ENCODE measurements at places on chromosomes 7 and 10.

DNA sequence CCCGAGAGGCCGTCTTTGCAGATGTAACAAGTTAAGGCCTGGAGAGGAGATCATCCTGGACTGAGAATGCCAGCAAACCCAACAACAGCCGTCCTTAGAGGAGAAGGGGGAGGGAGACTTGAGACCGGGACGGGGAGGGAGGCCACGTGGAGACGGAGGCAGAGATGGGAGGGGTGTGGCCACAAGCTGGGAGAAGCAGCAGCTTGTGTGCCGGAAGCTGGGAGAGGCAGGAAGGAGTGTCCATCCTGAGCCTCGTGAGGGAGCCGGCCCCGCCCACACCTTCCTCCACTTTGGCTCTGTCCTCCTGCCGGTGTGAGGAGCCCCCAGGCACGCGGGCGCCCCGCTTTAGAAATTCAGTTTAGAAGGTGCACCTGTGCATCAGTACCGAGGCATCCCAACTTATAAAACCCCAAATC lies 95.7 kb downstream of the DNAJB6 start:
- H3K4me1 ChIP-seq: no peaks in the 10 kb centered on the region
- no peaks in the 10 kb centered on the region for H3K36me3 ChIP-seq
- peak; percentile 79 for DNase-seq
- H3K4me3 ChIP-seq: peak overlapping the region; percentile 54
- H3K27me3 ChIP-seq: no peaks in the 10 kb centered on the region
- no peak overlapping the region for H3K27ac ChIP-seq

GRCh38 chr10:89138755-89139490 lies 68.2 kb downstream of the CH25H start:
- peak; percentile 59 for DNase-seq
- no peaks in the 10 kb centered on the region for H3K36me3 ChIP-seq
- no peaks in the 10 kb centered on the region for H3K4me1 ChIP-seq
- H3K27ac ChIP-seq: no peak overlapping the region

DNA sequence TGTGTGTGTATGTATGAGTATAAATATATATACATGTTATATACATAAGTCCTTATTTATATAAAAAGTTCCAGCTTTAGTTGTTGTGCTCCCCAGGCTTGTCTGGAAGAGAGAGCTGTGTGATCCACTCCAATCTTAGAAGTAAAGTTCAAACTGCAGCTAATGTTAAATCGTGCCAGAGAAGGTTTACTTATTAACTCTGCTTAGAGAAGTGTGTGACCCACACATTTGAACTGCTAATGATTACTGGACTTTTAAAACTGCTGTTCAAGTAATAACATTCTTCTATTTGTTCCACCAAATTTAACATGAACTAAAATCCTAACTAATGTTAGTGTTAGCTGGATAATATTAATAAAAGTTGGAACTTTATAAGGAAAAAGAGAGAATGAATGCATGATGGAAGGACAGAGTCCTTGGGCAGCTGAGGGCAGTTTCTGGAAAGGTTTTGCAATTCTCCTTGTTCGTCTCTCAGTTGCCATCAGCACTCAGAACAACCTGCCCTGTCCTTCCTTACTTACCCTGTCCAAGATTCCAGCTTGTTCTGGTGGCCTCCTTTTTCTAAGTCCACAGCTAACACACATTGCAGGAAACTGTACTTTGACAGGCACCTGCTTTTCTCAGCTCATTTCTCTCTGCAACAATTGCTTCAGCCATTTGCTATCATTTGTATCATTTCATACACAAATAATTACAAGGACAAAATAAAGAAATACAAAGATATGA lies 162.6 kb downstream of the FAM107B start:
- no peak for DNase-seq
- no peak overlapping the region for H3K4me3 ChIP-seq
- H3K36me3 ChIP-seq: no peaks in the 10 kb centered on the region
- no peak overlapping the region for H3K27ac ChIP-seq
- H3K27me3 ChIP-seq: no peaks in the 10 kb centered on the region

DNA sequence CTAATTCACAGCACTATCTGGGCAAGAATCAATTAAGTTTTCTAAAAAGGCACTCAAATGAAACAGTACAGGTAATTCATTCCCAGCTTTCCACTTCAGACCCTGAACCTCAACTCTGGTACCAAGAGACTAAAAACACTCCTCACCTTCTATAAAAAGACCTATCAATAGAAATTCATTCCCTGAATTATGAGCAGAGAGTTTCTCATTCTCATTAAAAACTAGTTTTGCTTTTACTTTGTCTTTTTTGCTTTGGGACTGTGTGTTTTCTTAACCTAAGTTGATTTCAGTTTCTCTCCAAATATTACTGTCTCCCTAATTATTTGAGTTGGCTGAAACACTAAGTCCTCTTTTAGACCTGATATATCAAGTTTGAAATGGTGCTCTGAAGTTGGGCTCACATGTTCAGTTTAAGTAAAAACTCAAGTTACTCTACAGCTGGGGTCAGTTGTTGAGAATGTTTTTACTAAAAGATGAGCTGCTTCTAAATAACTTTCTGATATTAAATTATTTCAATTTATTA lies 189.5 kb downstream of the JAZF1 start:
- H3K36me3 ChIP-seq: no peaks in the 10 kb centered on the region
- no peak for DNase-seq
- no peak overlapping the region for H3K4me3 ChIP-seq
- no peak overlapping the region for H3K27ac ChIP-seq
- no peaks in the 10 kb centered on the region for H3K27me3 ChIP-seq

DNA sequence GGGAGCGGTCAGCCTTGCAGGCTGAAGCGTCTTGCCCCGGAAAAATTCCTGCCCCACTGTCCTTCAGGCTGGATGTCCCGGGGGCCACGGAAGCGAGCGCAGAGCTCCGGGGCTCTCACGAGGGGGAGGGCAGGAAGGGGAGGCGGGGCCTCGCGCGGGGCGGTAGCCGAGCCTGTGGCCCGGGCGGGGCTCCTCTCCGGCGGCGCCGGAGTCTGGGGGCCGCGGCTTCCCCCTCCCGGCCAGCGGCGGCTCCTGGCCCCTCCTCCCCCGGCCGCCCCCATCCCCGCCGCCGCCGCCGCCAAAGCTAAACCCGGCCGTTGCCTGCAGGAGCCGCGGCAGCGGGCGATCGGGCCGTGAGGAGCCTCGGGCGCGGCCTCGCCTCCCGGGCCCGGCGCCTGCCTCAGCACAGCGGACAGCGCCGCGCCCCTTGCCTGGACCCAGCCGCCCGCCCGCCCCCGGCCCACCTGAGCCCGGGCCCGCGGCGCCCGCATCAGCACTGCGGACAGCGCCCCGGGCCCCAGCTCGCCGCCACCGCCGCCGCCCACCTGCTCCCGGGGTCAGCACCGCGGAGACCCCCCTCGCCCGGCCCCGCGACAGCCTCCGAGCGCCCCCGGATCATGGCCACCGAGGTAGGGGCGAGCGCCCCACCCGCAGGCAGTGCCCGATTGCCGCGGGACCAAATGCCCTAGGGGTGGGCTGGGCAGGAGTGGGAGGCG lies at the start of gene GOLGA7B:
Gene GOLGA7B, plus strand, starts transcription at position 157 of the 716 bp plus-strand sequence. Its CDS starts 461 bp downstream, at position 618.
- peak; percentile 35 for DNase-seq
- no peaks in the 10 kb centered on the region for H3K36me3 ChIP-seq
- peaks cover 19% of the 10 kb centered on the region for H3K27me3 ChIP-seq
- no peaks in the 10 kb centered on the region for H3K4me1 ChIP-seq
- H3K27ac ChIP-seq: no peak within 1 kb of the TSS

DNA sequence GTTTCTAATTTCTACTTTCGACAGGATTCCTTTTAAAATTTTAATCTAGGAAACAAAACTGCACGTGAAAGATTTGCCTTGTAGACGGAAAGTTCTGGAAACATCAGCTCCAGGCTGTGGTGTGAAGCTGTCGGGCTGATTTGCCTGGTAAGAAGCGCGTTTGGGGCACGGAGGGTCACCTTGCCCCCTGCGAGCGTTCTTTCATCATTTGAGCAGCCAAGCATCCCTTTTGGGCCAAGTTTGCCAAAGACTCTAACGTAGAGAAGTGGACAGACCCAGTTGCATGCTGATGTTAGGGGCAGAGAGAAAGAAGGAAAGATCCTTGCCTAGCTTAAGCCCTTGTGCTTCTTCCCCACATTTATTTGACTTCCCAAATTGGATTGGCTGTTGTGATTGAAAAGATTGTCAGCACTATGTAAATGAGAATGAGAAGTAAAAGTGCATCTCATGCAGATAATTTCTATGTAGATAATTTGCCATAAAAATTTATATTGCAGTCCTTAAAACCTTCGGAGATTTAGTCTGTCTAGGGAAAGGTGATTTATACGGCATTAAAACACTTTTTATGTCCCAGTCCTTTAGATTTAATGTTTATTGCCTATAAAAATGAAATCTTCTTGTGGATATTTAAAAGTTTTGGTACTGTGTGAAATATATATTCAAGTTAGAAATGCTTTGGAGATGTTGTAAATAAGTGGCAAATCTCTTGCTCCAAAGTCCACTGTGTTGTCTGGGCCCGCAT lies 76.1 kb downstream of the CUX1 start:
- no peaks in the 10 kb centered on the region for H3K4me1 ChIP-seq
- H3K36me3 ChIP-seq: no peaks in the 10 kb centered on the region
- H3K4me3 ChIP-seq: no peak overlapping the region
- no peak overlapping the region for H3K27ac ChIP-seq
- H3K27me3 ChIP-seq: no peaks in the 10 kb centered on the region
- DNase-seq: no peak

DNA sequence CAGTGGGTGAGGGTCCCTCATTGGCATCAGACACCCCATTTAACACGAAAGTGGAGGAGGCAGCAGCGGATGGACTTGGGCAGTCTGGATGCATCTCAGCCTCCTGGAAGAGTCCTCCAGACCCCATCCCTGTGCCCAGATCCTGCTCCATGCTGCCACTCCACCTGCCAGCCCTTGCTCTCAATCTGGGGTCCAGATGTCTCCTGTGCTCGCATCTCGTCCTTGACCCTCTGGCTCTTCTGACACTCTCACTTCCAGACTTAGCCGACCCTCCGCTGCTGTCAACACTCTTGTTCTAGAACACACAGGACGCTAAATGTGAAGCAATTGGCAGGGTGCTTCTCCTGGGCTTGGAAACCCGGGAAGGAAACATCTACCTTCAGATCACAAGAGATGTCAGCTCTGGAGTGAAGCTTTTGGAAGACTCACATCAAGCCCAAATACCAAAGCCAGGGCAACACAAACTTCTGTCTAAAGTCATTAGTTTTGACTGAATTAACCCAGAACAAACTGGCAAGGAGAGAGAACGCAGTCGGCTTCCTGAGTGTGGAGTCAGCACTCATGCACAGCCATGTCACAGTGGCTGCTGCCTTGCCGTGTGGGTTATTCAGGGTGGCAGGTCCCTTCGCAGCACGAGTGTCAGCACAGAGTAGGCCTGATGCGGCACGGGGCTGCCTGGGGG lies 379.1 kb downstream of the TCERG1L start:
- no peak overlapping the region for H3K27ac ChIP-seq
- H3K27me3 ChIP-seq: no peaks in the 10 kb centered on the region
- no peak overlapping the region for H3K4me3 ChIP-seq
- H3K36me3 ChIP-seq: no peaks in the 10 kb centered on the region

DNA sequence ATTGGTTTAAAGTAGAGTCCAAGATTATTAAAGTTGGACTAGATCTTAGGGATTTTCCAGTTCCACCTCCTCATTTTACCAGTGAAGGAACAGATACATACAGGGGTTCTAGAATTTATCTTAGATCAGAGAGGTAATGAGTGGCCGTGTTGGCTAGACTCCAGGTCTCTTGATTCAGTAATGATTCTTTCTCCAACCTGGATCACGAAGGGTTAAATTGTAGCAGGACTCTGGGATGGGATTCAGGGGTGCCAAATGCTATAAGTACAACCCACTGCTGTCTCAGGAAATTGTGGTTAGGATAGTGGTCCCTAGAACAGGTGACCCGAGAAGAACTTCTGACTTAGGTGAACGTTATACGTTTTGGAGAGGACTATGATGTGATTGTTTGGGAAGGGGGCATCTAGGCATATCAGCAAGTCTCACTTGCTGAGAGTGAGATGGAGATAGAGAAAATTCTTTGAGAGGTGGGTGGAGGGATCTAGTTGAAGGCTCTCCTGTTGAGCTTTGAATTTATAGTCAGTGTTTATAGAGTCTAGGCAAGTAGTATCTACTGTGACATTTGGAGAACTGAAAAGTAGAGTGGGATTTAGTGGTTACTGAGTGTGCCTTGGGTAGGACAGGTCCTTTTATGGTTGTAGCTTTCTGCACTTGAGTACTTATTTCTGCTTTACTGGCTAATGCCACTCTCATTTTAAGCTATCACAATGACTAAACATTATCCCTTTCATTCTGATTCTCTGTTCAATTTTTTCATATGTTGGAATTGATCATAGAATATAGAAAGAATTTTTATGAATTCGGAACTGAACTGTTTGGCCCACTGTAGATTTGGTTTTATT lies 58.3 kb downstream of the ST7 start:
- no peaks in the 10 kb centered on the region for H3K36me3 ChIP-seq
- no peak overlapping the region for H3K27ac ChIP-seq
- DNase-seq: no peak

- no peaks in the 10 kb centered on the region for H3K4me1 ChIP-seq
- no peaks in the 10 kb centered on the region for H3K27me3 ChIP-seq
- DNase-seq: no peak
- no peaks in the 10 kb centered on the region for H3K36me3 ChIP-seq
- no peak overlapping the region for H3K27ac ChIP-seq
- no peak overlapping the region for H3K4me3 ChIP-seq
Measured at GRCh38 chr7:77944183-77945182, 145.9 kb downstream of the PHTF2 start.

DNA sequence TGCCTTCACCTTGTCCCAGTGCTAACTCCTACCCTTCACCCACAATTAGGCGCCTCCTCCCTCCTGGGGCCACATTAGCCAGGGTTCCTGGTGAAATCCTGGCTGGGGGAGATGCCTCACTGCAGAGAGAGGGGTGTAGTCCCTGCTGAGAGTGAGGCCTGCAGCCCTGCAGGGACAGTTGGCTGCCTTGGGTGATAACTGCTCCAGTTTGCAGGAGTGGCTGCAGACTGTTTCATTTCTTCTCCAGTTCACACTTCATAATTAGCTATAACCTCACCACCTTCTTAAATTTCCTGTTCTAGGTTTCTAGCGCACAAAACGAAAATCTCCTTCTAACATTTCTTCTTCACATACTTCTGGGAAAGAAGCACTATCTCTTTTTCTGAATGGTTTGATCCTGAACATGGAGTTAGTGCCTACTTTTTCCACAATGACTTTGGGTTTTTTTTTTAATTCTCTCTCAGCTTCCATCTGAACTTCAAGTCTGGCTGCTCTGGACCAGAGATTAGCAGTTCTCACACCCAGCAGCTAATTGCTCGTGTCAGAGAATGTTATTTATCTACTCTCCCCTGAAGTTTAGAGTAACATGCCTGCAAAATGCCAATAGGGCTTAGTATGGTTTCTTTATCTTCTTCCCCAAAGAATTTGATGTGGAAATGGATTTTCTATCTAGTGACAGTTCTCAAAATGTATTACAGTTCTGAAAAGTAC lies 15.5 kb upstream of the JAZF1 start:
- H3K27ac ChIP-seq: no peak overlapping the region
- H3K4me1 ChIP-seq: no peaks in the 10 kb centered on the region
- H3K36me3 ChIP-seq: no peaks in the 10 kb centered on the region
- H3K4me3 ChIP-seq: no peak overlapping the region
- no peak for DNase-seq
- no peaks in the 10 kb centered on the region for H3K27me3 ChIP-seq

DNA sequence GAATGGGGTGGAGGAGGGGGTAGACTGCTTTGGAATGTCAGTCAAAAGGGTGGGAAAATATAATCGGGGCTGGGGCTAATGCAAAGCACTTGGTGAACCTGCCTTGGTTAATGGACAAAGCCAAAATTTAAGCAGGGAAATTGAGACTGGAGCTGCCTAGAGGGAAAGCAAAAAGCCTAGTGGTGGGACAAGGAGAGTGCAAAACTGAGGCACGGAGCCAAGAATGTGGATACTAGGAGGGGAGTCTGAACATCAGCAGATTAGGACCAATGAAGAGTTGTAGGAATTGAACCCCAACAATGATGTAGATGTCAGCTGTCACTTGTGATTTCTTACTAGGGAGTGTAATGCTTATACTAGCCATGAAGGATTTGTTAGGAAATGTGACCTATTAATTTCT lies 195.9 kb downstream of the MDFIC start:
- no peaks in the 10 kb centered on the region for H3K4me1 ChIP-seq
- no peak overlapping the region for H3K4me3 ChIP-seq
- H3K36me3 ChIP-seq: no peaks in the 10 kb centered on the region
- no peak overlapping the region for H3K27ac ChIP-seq
